ENCODE measurements at places on chromosomes 13 and 19. TPM values are rescaled to one million over a fixed set of nuclear protein-coding genes. Genes with fewer than 3 reads are reported as not detected.

DNA sequence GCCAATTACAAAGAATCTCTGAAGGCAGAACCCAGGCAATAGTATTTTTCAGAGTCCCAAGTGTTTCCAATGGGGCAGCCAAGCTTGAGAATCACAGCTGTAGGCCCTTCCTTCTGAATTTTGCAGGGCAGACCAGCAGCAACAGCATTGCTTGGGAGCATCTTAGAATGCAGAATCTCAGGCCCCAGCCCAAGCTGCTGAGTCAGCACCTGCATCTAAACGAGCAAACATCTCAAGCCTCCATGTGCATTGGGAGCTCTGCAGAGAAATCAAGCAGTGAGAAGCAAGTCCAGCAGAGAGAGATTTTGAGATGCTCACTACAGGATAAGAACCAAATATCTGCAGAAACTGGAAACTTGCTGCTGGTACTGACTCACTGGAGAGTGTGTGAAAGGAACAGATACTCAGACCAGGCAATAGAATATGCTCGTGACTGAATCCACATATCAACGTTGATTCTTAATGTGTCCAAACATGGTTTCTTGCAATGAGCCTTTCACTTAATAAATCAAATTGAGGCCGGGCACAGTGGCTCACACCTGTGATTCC, 81.5 kb upstream of the TNFSF11 start:
- no peak for DNase-seq

GRCh38 chr19:33298146-33298911, 4.0 kb downstream of the CEBPA start:
- DNase-seq: no peak

- DNase-seq: peak; percentile 8
Observed at GRCh38 chr13:111251646-111252445, 68.6 kb upstream of the TEX29 start.

- no peak for DNase-seq
Observed at GRCh38 chr19:40561947-40562346, 14.7 kb upstream of the SHKBP1 start.

DNA sequence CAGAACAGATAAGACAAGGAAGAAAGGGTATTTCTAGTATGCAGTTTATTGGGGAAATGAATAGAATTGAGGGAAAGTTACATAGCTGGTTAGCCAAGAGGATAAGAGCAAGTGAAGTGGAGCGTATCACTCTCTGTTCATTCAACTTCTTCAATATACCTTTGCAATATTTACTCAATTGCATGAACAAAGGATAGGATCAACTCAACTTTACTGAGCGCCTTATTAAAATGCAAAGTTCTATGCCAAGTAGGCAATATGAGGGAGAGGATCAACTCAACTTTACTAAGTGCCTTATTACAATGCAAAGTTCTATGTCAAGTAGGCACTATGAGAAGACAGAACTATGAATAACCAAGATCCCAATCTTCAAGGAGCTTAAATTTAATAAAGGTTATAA, 43.9 kb downstream of the ZC3H13 start:
- DNase-seq: no peak

DNA sequence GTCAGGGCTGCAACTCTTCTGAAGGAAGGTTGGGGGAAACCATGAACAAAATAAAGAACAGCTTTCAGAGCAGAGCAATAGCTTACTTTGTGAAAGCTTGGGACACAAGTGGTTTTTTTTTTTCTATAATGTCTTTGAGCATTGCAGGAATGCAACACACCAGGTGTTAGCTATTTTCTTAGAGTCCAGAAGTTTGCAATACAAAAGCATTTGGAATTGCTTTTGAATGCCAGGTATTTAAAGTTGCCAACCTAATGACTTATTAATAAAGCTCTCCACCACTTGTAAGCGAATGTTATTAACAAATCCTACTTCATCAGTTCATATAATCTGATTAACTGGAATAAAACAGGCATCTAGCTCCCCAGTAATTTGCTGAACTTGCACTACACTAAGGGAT, 172.6 kb downstream of the NUFIP1 start:
- DNase-seq: no peak

DNA sequence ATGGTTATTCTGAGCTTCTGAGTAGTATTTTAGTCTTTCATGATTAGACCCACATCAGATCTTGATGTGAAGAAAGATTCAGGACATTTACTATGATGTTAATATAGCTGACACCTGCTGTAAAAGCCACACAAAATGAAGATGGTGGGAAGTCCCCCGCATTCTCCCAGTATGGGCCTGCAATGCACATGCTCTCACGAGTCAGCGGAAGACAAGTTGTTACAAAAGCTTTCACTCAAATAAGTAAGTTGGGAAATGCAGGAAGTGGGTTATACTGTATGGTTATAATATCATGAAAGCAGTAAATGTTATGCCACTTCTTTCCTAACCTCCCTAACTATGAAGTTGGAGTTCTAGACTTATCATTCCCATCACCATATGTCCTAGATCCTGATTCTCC, 171.9 kb downstream of the KLF5 start:
- no peak for DNase-seq

DNA sequence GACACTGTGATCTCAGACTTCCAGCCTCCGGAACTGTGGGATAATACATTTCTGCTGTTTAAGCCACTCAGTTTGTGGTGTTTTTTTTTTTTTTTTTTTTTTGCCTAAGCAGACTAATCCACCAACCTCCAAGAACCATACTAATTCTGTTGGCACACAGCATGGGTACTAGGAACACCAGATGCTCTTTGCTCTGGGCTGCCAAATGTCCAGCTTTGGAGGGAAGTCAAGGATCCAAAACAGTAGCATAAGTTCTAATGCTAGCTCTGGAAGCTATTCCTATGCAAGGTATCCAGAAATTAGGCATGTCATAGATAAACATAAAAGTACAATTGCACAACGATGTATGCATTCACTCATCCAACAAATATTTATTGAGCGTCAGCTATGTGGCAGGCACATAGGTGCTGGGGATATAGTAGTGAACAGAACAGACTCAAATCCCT, 64.5 kb upstream of the WDFY2 start:
- no peak for DNase-seq

- DNase-seq: peak; percentile 71
Observed at GRCh38 chr19:3359015-3359918, 7.1 kb upstream of the NFIC start.

DNA sequence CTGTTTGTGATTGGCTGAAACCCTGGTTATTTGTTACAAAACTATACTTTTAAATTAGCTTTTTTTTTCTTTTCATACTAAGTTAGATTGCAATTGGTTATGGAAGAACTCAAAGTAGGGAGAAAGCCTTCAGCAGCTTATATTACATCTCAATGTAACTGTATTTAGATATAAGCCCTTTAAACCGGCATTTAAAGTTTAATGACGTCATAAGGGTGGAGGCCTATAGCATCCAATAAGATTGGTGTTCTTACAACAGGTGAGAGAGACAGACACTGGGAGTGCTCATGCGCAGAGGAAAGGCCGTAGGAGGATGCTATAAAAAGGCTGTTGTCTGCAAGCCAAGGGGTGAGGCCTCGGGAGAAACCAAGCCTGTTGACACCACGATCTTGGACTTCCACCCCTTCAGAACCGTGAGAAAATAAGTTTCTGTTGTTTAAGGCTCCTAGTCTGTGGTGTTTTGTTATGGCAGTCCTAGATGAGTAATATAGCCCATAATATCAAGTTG, 1198.8 kb upstream of the SPRY2 start:
- DNase-seq: no peak

DNA sequence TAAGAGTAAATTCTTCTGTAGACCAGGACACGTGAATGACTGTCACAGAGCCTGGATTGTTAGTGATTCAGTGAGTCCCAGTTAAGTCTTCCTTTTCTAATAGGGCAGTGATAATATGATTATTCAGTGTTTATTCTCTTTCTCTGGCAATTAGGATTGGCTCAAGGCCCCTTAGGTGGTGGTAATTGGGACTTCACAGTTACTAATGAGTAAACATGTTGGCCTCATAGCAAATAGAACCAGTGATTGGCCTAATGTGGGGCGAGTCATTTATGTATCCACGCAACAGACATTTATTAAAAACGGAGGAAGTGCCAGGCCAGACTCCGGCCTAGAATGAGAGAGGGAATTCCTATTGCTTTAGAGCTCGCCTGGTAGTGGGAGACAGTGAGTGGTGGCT, 72.4 kb downstream of the SHISA2 start:
- DNase-seq: no peak

DNA sequence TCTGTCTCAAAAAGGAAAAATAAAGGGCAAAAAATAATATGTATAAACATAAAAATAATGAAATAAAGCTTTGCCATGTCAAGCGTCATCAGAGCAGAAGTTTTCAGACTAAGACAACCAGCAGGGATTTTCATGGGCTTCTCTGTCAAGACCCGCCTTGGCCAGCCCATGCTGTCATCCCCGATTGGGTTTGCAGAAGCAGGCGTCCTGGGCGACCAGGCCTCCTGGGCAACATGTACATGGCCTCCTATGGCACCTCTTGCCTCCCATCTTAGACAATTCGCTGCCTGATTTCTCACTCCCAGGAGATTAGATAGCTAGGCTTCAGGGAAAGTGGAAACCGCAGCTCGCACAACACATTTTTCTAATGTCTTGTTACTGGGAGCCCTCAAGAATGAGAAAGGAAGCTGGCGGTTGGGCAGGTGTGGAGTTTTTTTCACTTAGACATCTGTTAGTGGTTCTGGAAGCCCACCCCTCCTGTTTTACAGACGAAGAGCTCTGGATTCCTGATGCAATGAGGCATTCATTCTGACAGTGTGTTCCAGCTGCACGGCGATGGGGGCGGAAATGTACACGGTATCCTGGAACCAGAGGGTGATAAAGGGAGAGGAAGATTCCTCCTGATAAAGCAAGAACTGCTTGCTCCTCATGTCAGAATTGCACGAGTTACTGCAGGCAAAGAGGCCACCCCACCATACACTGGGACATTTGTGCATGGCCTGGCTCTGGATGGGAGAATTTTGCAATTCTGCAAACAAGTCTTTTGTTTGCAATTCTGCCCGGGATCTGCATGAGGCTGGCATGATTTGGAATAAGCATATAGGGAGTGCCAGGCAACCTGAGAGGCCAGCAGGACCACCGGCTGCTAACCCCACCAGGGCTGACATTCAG, 47.4 kb upstream of the KATNAL1 start:
- no peak for DNase-seq

DNA sequence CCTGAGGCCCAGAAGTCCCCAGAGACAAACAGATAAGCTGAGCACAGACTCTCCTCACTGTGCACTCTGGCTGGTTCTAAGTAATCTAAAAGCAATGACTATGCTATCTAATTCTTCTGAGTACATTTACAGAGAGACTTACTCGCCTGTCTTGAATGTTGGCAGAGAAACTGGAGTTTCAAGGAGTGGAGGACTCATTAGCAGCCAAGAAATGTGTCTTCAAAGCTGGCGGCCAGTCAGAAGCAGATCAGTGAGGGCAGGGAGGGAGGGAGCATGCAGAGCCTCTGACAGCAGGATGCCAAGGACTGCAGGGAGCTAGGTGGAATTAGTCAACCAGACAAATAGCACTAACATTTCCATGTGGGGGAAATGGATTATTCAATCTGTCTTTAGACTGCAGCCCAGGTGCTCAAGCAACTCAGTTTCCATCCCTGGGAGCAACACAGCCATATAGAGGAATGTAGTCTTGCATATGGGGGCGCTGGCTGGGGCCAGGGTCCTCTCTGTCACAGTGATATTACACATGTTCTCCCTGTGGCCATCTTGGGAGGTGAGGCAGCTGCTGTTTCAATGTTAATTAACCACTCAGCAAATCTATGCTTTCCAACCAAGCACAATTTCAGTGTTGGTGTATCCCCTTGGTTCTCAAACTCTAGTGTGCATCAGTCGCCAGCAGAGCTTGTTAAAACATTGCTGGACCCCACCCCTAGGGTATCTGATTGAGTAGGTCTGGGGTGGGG, 97.9 kb downstream of the CCNA1 start:
- no peak for DNase-seq

- no peak for DNase-seq
Observed at GRCh38 chr13:92315265-92315664, 911.3 kb upstream of the GPC6 start.

DNA sequence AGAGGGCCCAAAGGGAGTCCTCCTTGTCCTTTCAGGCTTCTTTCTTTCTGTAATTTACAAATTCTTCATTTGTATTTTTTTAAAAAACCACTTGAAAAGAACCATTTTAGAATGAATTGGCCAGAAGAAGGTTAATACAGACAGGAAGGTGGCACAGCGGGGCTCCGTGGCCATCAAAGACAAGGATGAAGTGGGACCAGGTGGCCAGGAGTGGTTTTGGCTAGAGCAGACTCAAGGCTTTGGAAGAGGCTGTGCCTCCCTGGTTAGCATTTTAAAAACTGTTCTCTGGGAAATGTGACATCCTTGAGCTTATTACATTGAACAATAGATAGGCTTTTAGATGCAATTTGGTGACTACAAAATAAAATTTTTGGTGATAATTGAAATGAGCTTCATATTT, 48.4 kb downstream of the ATP8A2 start:
- no peak for DNase-seq

DNA sequence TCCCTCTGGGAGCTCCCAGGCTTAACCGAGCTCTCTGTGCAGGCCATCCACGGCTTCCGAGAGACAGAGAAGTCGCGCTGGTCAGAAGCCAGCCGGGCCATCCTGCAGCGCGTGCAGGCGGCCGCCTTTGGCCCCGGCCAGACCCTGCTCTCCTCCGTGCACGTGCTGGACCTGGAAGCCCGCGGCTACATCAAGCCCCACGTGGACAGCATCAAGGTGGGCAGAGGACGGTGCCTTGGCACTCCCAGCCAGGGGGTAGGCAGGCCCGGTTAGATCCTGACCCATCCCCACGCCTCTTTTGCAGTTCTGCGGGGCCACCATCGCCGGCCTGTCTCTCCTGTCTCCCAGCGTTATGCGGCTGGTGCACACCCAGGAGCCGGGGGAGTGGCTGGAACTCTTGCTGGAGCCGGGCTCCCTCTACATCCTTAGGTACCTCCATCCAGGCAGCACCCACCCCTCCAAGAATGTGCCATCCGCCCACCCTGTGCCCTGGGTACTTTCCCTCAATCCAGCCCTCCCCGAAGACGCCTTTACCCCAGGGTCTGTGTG, 1.5 kb downstream of the PSPN start:
- DNase-seq: no peak

- DNase-seq: no peak
Observed at GRCh38 chr13:43268632-43269031, 245.2 kb downstream of the DNAJC15 start.

- no peak for DNase-seq
Observed at GRCh38 chr13:28301839-28302238, 163.5 kb downstream of the PAN3 start.

- no peak for DNase-seq
Observed at GRCh38 chr19:13873834-13874515, 3.0 kb upstream of the NANOS3 start.

- no peak for DNase-seq
Observed at GRCh38 chr13:32790731-32791130, 204.5 kb downstream of the PDS5B start.

CTXN1 gene
- total RNA-seq: 1.2 TPM

KLK12 gene
- not detected for total RNA-seq

VSTM1 gene
- not detected for total RNA-seq

ZSCAN4 gene
- not detected for total RNA-seq

GPR18 gene
- not detected for total RNA-seq

PEAK3 gene
- total RNA-seq: not detected

ZNF66 gene
- 3.6 TPM for total RNA-seq

PCDH9 gene
- 0.06 TPM for total RNA-seq

CNN1 gene
- 9.3 TPM for total RNA-seq

LILRA1 gene
- not detected for total RNA-seq

ZNF414 gene
- 5.7 TPM for total RNA-seq

UQCRFS1 gene
- total RNA-seq: 46.5 TPM
